ENCODE measurements at places on chromosomes 12 and 14. TPM values are rescaled to one million over a fixed set of nuclear protein-coding genes. Genes with fewer than 3 reads are reported as not detected.
A peak's percentile ranks its signal among the peaks of the same experiment; 100 is the strongest.

- no peaks in the 10 kb centered on the region for H3K27me3 ChIP-seq
- H3K27ac ChIP-seq = no peak overlapping the region
- no peak overlapping the region for H3K4me3 ChIP-seq
Observed at GRCh38 chr12:55839345-55840140, 3.2 kb downstream of the MMP19 start.

DNA sequence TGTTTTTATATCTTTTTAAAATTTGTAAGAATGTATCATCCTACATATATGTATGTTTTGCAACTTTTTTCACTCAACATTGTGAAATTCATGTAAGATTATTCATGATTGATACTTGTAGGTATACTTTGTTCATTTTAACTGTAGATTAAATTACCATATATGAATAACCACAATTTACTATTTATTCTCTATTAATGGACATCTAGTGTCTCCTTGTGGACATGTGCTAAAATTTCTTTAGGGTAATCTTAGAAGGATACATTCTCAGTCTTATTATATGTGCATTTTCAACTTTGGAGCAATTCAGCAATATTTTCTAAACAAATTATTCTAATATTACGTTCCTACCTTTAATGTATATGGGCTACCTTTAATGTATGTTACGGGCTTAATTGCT is 192.4 kb downstream of the FUT8 start:
- no peak overlapping the region for H3K4me3 ChIP-seq
- H3K4me1 ChIP-seq = no peaks in the 10 kb centered on the region
- no peaks in the 10 kb centered on the region for H3K27me3 ChIP-seq
- no peak overlapping the region for H3K27ac ChIP-seq

Gene TMEM121
- 1.1 TPM for polyA plus RNA-seq

Gene GPX2
- 3.4 TPM for polyA plus RNA-seq

Gene PAWR
- 6.8 TPM for polyA plus RNA-seq

GRCh38 chr14:99508896-99509629 is 27.9 kb downstream of the CCNK start:
- no peak for DNase-seq
- peaks cover 31% of the 10 kb centered on the region for H3K36me3 ChIP-seq
- H3K4me3 ChIP-seq = no peak overlapping the region
- no peaks in the 10 kb centered on the region for H3K27me3 ChIP-seq
- H3K27ac ChIP-seq = no peak overlapping the region
- no peaks in the 10 kb centered on the region for H3K4me1 ChIP-seq

- no peaks in the 10 kb centered on the region for H3K27me3 ChIP-seq
- no peaks in the 10 kb centered on the region for H3K4me1 ChIP-seq
- H3K36me3 ChIP-seq = no peaks in the 10 kb centered on the region
- no peak for DNase-seq
- no peak overlapping the region for H3K27ac ChIP-seq
- H3K4me3 ChIP-seq = no peak overlapping the region
Observed at GRCh38 chr14:95025218-95025617, 132.1 kb downstream of the DICER1 start.

DNA sequence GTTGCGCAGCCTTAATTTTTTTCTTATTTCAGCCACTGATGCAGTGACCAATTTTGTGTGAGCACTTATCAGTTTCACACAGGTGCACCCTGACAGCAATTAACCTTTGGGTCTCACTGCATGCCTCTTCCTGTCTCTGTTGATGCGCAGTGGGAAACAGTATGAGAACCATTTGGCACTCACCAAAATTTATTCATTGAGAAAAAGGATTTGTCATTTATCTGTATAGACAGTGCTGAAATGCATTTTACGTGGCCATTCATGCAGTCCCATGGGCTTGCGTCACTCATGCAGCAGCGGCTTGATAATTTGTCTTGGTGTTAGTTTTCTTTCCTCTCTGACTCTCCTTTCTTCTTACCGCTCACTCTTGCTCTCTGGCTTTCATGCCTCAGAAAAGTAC is 157.5 kb downstream of the C12orf75 start:
- no peaks in the 10 kb centered on the region for H3K27me3 ChIP-seq
- no peak for DNase-seq
- no peaks in the 10 kb centered on the region for H3K4me1 ChIP-seq
- H3K27ac ChIP-seq = no peak overlapping the region
- H3K36me3 ChIP-seq = no peaks in the 10 kb centered on the region

- no peak overlapping the region for H3K4me3 ChIP-seq
- H3K27ac ChIP-seq = no peak overlapping the region
- no peaks in the 10 kb centered on the region for H3K36me3 ChIP-seq
- DNase-seq = no peak
Observed at GRCh38 chr14:64773046-64773445, 68.8 kb downstream of the PLEKHG3 start.

GRCh38 chr12:49655595-49656236 is 32.4 kb downstream of the PRPF40B start:
- DNase-seq = peak; percentile 43
- H3K4me3 ChIP-seq = no peak overlapping the region
- H3K36me3 ChIP-seq = peaks cover 40% of the 10 kb centered on the region
- H3K27ac ChIP-seq = peak overlapping the region; percentile 51
- H3K27me3 ChIP-seq = no peaks in the 10 kb centered on the region

- no peaks in the 10 kb centered on the region for H3K36me3 ChIP-seq
- H3K27ac ChIP-seq = no peak overlapping the region
- no peak overlapping the region for H3K4me3 ChIP-seq
- H3K4me1 ChIP-seq = no peaks in the 10 kb centered on the region
Observed at GRCh38 chr12:3655328-3655900, 97.5 kb downstream of the CRACR2A start.

GRCh38 chr14:73762375-73762822 is 48.2 kb upstream of the PNMA1 start:
- peaks cover 46% of the 10 kb centered on the region for H3K4me1 ChIP-seq
- no peaks in the 10 kb centered on the region for H3K27me3 ChIP-seq
- no peak for DNase-seq
- peak overlapping the region; percentile 83 for H3K27ac ChIP-seq

DNA sequence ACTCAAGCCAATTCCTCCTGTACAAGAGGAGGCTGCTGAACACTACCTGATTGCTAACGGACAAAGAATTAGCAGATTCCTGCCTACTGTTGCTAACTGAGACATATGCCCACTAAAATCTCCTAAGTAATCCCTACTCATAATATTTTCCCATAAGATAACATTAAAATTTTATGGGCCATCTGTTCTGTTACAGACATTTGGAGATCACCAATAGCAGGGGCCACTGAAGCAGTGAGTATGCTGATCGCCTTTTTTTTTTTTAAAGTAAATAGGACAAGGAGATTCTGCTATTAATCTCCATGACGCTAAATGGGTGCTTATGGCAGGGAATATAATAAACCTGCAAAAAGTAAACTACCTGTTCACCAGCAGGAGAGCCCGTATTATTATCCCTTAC is 292.9 kb downstream of the MED13L start:
- no peak overlapping the region for H3K4me3 ChIP-seq
- no peak overlapping the region for H3K27ac ChIP-seq
- peaks cover 20% of the 10 kb centered on the region for H3K36me3 ChIP-seq
- H3K4me1 ChIP-seq = peaks cover 7% of the 10 kb centered on the region

GRCh38 chr12:10158406-10158805 is 13.5 kb downstream of the OLR1 start:
- H3K27me3 ChIP-seq = no peaks in the 10 kb centered on the region
- peaks cover 2% of the 10 kb centered on the region for H3K4me1 ChIP-seq
- H3K27ac ChIP-seq = no peak overlapping the region
- no peak for DNase-seq

- peaks cover 30% of the 10 kb centered on the region for H3K4me1 ChIP-seq
- H3K27ac ChIP-seq = no peak overlapping the region
- no peaks in the 10 kb centered on the region for H3K36me3 ChIP-seq
- H3K27me3 ChIP-seq = no peaks in the 10 kb centered on the region
Observed at GRCh38 chr12:123092866-123093265, 58.0 kb downstream of the PITPNM2 start.

- H3K27ac ChIP-seq = no peak overlapping the region
- H3K27me3 ChIP-seq = no peaks in the 10 kb centered on the region
- H3K4me3 ChIP-seq = no peak overlapping the region
- peak; percentile 31 for DNase-seq
- H3K36me3 ChIP-seq = peaks cover 5% of the 10 kb centered on the region
- no peaks in the 10 kb centered on the region for H3K4me1 ChIP-seq
Observed at GRCh38 chr14:34997762-34998161, 15.0 kb downstream of the SRP54 start.

Gene LAG3
- polyA plus RNA-seq = 1.2 TPM

Gene SCN8A
- 0.06 TPM for polyA plus RNA-seq

Gene PLCZ1
- not detected for polyA plus RNA-seq

DNA sequence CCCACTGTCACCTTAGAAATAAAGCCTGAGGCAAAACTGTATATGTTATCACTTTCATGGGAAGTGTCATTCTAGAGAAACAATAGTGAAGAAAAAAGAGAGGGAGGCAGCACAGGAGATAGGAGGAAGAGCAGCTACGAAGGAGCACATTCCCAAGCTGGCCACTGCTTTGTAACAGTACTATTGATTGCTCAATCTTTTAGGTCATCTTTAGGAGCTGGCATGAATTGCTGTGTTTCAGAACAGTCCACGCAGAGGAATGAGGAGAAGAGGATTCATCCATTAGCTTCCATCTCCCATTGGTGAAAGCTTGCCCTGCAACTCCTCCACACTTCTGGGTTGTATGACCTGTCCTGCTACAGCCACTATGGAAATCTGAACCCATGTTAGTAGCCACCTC is 372.5 kb upstream of the DDHD1 start:
- H3K4me1 ChIP-seq = peaks cover 25% of the 10 kb centered on the region
- no peak for DNase-seq
- H3K27me3 ChIP-seq = no peaks in the 10 kb centered on the region
- no peak overlapping the region for H3K4me3 ChIP-seq

- no peaks in the 10 kb centered on the region for H3K36me3 ChIP-seq
- H3K4me1 ChIP-seq = no peaks in the 10 kb centered on the region
- H3K27ac ChIP-seq = no peak overlapping the region
Observed at GRCh38 chr12:64819816-64820402, 4.5 kb upstream of the TBC1D30 start.

DNA sequence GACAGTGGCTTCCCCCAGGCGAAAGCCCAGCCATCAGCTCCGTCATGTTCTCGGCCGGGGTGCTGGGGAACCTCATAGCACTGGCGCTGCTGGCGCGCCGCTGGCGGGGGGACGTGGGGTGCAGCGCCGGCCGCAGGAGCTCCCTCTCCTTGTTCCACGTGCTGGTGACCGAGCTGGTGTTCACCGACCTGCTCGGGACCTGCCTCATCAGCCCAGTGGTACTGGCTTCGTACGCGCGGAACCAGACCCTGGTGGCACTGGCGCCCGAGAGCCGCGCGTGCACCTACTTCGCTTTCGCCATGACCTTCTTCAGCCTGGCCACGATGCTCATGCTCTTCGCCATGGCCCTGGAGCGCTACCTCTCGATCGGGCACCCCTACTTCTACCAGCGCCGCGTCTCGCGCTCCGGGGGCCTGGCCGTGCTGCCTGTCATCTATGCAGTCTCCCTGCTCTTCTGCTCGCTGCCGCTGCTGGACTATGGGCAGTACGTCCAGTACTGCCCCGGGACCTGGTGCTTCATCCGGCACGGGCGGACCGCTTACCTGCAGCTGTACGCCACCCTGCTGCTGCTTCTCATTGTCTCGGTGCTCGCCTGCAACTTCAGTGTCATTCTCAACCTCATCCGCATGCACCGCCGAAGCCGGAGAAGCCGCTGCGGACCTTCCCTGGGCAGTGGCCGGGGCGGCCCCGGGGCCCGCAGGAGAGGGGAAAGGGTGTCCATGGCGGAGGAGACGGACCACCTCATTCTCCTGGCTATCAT is 663 bp downstream of the PTGER2 start:
- no peaks in the 10 kb centered on the region for H3K36me3 ChIP-seq
- peaks cover 15% of the 10 kb centered on the region for H3K4me1 ChIP-seq
- peak; percentile 56 for DNase-seq
- H3K27ac ChIP-seq = peak overlapping the region; percentile 88
- H3K27me3 ChIP-seq = no peaks in the 10 kb centered on the region

Gene KRT72
- 0.14 TPM for polyA plus RNA-seq

Gene PKP2
- polyA plus RNA-seq = 3.1 TPM

DNA sequence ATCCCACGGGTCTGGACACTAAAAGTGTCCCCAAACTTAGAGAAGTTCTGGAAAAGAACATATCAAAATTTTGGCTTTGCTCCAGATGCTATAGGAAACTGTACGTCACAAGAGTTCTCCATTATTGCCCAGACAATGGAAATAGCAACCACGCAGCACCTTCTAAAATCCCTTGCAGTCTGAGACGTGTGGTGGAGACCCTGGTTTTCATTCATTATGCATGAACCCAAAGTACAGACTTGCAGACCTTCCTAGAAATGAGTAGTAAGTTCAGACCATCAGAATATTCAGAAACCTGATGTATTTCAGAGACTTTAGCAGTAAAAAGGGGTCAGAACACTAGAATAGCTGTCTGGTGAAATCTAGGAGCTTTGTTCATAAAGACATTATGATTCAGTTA is 50.0 kb upstream of the BCL2L14 start:
- no peaks in the 10 kb centered on the region for H3K36me3 ChIP-seq
- DNase-seq = no peak
- H3K27me3 ChIP-seq = no peaks in the 10 kb centered on the region
- H3K4me3 ChIP-seq = no peak overlapping the region
- no peak overlapping the region for H3K27ac ChIP-seq

Gene INSM2
- polyA plus RNA-seq = 0.02 TPM

Gene KIF26A
- polyA plus RNA-seq = 2.4 TPM

DNA sequence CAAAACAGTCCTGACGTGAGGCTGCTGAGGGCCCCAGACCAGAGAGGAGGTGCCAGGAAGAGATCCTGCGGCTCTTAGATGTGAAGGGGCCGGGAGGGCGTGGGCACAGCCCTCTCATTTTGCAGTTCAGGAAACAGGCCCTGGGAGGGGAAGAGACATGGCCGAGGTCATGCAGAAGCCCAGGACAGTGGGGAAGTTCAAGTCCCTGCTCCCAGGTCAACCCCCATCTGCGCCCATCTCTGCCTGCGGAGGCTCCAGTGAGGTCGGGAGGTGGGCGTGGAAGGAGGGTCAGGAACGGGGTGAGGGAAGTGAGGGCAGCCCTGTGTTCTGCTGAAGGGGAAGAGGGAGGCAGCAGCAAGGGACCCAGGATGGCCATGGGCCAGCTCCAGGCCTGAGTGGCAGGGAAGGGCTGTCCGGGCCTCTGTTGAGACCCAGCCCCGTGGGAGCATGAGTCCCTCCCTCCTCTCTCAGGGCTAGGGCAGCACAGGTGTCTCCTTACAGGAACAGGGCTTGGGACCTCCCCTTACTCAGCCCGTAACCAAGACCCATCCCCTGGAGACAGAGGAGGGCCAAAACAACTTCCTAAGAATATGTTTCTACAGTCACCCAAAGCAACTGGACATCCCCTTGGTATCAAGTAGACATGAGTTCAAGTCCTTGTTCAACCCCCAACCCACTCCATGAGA is 90.8 kb downstream of the LGMN start:
- no peaks in the 10 kb centered on the region for H3K27me3 ChIP-seq
- no peaks in the 10 kb centered on the region for H3K4me1 ChIP-seq
- peaks cover 29% of the 10 kb centered on the region for H3K36me3 ChIP-seq
- H3K4me3 ChIP-seq = no peak overlapping the region

Gene PLBD1
- polyA plus RNA-seq = 40.9 TPM

Gene ADAMTS20
- polyA plus RNA-seq = not detected

Gene FOXN4
- 0.04 TPM for polyA plus RNA-seq

- DNase-seq = peak; percentile 85
- peaks cover 15% of the 10 kb centered on the region for H3K4me1 ChIP-seq
- no peaks in the 10 kb centered on the region for H3K36me3 ChIP-seq
Observed at GRCh38 chr12:92553389-92553788, 149.4 kb upstream of the PLEKHG7 start.

Gene NUP37
- 14.0 TPM for polyA plus RNA-seq

GRCh38 chr12:41850046-41850445 is 294.6 kb downstream of the GXYLT1 start:
- no peaks in the 10 kb centered on the region for H3K27me3 ChIP-seq
- DNase-seq = peak; percentile 1
- H3K4me3 ChIP-seq = no peak overlapping the region
- no peaks in the 10 kb centered on the region for H3K4me1 ChIP-seq
- no peaks in the 10 kb centered on the region for H3K36me3 ChIP-seq
- no peak overlapping the region for H3K27ac ChIP-seq

All from lung (tissue), 17 donors.